ENCODE measurements at places on chromosomes 7 and 10. TPM values are rescaled to one million over a fixed set of nuclear protein-coding genes. Genes with fewer than 3 reads are reported as not detected.

DDX50 gene
- total RNA-seq = 35.2 TPM

- peak; percentile 80 for DNase-seq
- H3K4me3 ChIP-seq = peak overlapping the region; percentile 84
- peak overlapping the region; percentile 99 for H3K27ac ChIP-seq
- peaks cover 29% of the 10 kb centered on the region for H3K36me3 ChIP-seq
- no peaks in the 10 kb centered on the region for H3K27me3 ChIP-seq
- peaks cover 6% of the 10 kb centered on the region for H3K4me1 ChIP-seq
These were observed 852 bp upstream of the KLF6 start for GRCh38 chr10:3785851-3786271.

TRIM73 gene
- total RNA-seq = 5.8 TPM

ASIC3 gene
- total RNA-seq = 2.2 TPM

DNA sequence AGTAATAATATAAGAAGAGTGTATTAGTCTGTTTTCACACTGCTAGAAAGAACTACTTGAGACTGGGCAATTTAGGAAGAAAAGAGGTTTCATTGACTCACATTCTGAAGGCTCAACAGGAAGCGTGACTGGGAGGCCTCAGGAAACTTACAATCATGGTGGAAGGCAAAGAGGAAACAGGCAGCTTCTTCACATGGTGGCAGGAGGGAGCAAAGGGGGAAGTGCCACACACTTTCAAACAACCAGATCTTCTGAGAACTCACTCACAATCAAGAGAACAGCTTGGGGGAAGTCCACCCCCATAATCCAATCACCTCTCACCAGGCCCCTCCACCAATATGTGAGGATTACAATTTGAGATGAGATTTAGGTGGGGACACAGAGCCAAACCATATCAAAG is 212.5 kb upstream of the HDAC9 start:
- no peaks in the 10 kb centered on the region for H3K27me3 ChIP-seq
- no peak overlapping the region for H3K27ac ChIP-seq
- H3K4me1 ChIP-seq = no peaks in the 10 kb centered on the region
- DNase-seq = no peak

GRCh38 chr7:92368741-92369140 is 78.5 kb upstream of the GATAD1 start:
- peaks cover 42% of the 10 kb centered on the region for H3K36me3 ChIP-seq
- DNase-seq = no peak
- H3K27ac ChIP-seq = no peak overlapping the region
- H3K4me3 ChIP-seq = no peak overlapping the region
- no peaks in the 10 kb centered on the region for H3K27me3 ChIP-seq

Measured in endodermal cell (in vitro differentiated cells).